ENCODE measurements at places on chromosomes 11 and 22.
A peak's percentile ranks its signal among the peaks of the same experiment; 100 is the strongest.

DNA sequence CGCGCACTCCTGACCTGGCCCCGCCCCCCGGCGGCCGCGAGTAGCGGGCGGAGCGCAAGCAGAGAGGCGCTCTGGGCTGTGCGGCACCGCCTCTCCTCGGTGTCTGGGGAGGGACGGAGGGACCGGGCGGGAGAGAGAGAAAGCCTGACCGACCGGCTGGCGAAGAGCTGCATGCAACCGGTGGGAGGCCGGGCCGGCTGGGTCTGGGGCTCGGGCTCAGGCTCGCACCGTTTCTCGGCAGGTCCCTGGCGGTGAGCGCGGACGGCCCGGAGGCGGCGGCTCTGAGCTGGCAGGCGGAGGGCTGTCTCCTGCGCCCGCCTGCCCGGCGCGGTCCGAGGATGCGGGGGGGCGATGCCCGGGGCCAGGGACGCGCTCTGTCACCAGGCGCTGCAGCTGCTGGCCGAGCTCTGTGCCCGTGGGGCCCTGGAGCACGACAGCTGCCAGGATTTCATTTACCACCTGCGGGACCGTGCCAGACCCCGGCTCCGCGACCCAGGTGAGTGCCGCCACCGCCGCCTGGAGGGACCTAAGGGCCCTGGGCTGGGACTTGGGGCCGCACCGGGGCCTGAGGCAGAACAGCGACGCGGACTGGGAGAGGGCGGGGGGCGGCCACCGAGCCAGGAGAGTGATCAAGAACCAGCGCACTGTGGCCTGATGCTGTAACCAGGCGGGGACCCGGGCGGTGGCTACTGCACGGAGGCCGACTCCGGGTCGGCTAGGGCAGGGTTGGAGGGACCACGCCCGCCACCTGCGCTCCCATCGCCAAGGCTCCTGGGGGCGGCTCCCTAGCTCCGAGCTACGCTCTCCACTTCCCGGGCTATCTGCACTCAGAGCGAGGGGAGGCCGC, at the start of gene SYT9:
Gene SYT9 (plus strand): TSS at position 69 of the 847 bp plus-strand sequence. CDS start 283 bp downstream, at position 352.
- peak; percentile 10 for DNase-seq

DNA sequence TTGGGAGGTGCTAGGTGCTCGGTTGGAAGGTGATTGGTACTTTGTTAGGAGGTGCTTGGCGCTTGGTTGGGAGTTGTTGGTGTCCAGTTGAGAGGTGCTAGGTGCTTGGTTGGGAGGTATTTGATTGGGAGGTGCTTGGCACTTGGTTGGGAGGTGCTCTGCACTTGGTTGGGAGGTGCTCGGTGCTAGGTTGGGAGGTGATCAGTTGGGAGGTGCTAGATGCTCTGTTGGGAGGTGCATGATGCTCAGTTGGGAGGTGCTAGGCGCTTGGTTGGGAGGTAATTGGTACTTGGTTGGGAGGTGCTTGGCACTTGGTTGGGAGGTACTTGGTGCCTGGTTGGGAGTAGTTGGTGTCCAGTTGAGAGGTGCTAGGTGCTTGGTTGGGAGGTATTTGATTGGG, 40.2 kb downstream of the LRP5 start:
- no peak for DNase-seq

DNA sequence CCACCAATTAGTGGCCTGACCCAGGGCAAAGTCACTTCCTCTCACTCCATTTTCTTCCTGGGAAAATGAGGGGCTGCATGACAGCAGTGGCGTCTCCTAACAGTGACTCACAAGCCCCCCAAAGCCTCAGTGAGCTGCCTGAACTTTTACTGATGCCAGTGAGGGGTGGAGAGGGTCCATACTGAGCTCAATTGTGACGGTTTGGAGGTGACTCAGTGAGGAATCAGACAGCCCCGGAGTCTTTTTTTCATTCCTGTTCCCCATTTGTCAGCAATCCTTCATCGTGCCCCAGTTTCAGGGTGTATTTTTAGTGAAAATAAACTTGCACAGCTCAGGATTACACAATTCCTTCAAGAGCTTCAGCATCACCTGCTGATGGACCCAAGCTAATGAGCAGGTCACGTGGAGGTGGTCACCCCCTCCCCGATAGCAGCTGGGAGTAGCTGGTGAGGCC, 30.1 kb upstream of the RASD2 start:
- no peak for DNase-seq

DNA sequence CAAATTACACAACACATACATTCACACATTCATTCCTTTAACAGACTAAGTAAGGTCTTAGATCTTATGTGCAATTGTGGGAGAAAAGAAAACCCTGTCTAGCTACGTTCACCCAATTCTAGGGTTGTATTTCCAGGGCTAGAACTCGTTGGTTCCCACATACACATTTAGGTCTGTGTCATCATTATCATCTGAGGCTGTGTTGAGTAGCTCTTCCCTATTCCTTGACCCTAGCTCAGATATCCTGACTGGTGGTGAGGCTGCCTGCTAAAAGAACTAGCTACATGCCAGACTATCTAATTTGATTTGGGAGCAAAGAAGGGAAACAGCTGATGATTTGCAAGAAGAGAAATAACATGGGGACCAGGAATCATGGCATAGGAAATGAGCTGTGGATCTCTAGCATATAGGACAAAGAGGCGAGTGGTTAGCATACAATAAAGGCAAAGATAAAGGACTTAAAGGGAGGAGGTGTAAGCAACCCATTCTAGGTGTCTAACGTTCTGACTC, 27.5 kb upstream of the OR10G7 start:
- no peak for DNase-seq

- no peak for DNase-seq
Observed at GRCh38 chr11:119157063-119157462, 8.2 kb downstream of the ABCG4 start.

- no peak for DNase-seq
Observed at GRCh38 chr11:16297332-16297731, 59.0 kb downstream of the SOX6 start.

DNA sequence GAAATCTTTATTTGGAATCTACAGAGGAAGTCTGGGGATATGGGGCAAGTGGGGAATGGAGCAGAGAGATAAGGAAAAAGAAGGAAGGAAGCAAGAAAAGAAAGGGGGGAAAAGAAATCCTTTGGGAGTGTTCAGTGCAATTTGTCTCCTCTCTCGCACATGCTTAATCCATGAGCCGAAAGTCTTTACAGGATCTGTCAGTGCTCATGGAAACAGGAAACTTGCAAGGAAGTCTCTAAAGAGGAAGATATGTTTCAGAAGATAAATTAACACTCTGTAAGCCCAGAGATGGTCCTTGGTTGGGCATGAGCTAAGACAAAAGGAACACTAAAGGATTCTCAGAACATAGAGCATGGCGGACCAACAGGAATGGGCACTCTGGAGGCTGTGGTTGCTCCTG, 47.9 kb upstream of the FLI1 start:
- no peak for DNase-seq

DNA sequence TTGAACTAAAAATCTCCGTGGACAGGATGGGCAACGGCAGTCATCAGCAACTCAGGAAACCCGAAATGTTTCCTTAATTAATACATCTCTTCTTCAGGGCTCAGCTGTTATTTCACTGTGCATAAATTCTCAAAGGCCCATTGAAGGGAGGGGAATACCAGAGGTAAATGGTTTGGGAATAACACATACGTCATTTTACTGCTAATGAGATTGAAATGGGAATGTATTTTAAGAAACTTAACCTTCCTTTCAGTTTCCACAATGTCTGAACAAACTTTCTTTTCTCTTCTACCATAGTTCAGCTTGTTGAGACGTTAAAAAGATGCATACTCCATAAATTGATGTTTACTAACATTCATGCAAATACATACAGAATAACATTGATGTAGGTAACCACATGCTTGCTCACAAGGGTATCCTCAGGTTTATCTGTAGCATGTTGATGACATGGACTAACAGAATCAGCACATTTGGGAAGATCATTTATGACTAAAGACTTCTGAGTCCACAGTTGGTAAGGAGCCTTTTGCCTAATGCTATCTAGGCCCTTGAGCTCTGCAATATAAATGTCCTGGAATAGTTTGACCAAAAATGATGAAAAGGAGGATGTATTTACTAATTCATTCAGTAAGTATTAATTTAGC, 7.7 kb upstream of the PRRG4 start:
- no peak for DNase-seq

DNA sequence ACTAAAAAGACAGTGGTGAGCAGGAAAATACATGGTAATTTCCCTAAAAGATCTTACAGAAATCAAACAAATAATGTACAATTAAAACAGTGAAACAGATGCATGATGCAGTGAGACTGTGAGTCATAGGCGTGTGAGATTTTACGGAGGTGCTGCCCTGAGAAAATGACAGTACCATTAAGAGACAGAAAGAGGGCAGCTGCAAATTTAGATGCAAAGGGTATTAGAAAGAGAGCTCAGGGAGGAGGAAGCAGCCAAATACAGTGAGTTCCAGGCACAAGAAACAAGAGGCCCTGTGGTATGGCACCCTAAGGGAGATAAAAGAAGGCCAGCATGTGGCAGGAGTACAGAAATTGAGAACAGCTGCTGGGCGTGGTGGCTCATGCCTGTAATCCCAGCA, 88.5 kb upstream of the FIBIN start:
- DNase-seq = no peak

- no peak for DNase-seq
Observed at GRCh38 chr22:17339095-17339693, 30.1 kb upstream of the CECR2 start.

DNA sequence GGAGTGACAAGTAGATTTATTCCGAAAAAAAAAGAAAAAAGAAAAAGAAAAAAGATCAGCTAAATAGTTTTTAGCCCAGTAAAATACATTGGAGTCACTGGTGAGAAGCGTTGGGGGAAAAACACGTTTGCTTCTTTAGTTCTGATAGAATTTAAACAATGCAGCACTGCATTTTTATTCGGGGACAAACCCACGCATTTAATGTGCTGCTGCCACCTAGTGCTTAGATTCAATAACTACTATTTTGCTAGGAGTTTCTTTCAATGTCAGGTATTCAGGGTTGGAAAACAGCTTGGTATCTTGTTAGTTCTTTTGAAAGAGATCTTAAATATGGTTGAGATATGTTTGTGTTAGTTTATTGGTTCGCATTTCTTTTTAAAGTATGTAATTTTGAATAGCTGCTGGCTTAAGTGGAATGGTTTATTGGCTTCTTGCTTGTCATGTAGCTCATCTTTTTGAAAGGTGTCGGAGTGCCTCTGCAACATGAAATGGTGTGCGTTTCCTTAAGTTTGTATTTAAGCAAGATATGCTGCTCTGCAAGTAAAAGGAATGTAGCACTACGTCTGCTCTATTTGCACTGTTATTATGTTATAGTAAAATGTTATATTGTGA, 41.9 kb downstream of the SVIP start:
- no peak for DNase-seq

GRCh38 chr11:113470233-113470632, 5.0 kb downstream of the DRD2 start:
- no peak for DNase-seq

- DNase-seq = no peak
Observed at GRCh38 chr22:26606611-26607010, 11.2 kb downstream of the CRYBB1 start.

DNA sequence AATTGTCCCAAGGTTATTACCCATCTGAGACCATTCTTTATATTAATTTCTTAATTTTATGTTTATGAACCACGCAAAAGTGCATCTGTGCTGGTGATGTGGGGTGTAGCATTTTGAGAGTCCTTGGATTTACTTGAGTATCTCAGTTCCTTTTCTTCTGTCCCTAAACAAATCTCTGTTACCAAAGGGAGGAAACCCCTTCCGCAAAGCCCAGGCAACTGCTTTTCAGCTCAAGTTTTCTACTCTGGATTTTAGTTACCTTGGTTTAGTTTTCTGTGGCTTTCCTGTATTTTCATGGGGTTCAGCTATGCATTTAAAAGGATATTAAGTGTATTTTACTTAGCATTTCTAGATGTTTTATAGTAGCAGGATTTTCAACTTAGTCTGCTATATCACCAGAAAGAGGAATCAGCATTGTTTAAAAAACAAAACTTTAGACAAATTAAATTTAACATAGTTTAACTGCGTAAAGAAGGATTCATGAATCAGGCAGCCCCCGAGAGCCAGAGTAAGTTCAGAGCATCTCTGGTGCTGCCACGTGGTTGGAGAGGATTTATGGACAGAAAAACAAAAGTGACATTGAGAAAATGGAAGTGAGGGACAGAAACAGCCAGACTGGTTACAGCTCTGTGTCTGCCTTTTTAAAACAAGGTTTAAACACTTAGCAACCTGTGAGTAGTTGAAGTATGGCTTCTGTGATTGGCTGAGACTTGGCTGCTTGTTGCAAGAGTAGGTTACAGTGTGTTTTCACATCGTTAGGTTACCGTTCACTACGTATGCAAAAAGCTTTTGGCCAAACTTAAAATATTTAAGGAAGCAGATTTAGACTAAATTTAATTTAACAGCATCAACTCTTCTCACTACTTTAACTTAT, 9.6 kb downstream of the ADM start:
- DNase-seq = no peak
